ENCODE measurements at places on chromosomes 4 and X. TPM values are rescaled to one million over a fixed set of nuclear protein-coding genes. Genes with fewer than 3 reads are reported as not detected.

Gene ARHGAP24
- total RNA-seq = 54.4 TPM

Gene TMPRSS11D
- total RNA-seq = not detected

Gene FGA
- not detected for total RNA-seq

Gene STBD1
- total RNA-seq = 1.3 TPM

Gene DCAF8L2
- total RNA-seq = 0.67 TPM

Gene ZMAT1
- 35.1 TPM for total RNA-seq

Gene SCD5
- total RNA-seq = 96.4 TPM

Gene SEC31A
- total RNA-seq = 278 TPM

Gene RRH
- not detected for total RNA-seq

Gene MSANTD1
- 4.9 TPM for total RNA-seq

Gene PAGE5
- not detected for total RNA-seq

Gene ANOS1
- 57.3 TPM for total RNA-seq

Gene NAP1L5
- total RNA-seq = 16.1 TPM

Gene GLRA2
- total RNA-seq = not detected

Gene ASB9
- 3.0 TPM for total RNA-seq

Gene HTN1
- total RNA-seq = not detected

Gene ZNF630
- total RNA-seq = 2.6 TPM

Gene PDLIM3
- total RNA-seq = 243 TPM

Gene SSX4
- not detected for total RNA-seq

Gene FAM149A
- 13.4 TPM for total RNA-seq

Gene MANBA
- total RNA-seq = 53.4 TPM

Gene TEX13B
- total RNA-seq = not detected

Gene MND1
- 1.6 TPM for total RNA-seq

Measured in thyroid gland (tissue), 4 donors.